Astrocyte (in vitro differentiated cells and primary cell): ENCODE measurements at places on chromosomes 11 and 22.

DNA sequence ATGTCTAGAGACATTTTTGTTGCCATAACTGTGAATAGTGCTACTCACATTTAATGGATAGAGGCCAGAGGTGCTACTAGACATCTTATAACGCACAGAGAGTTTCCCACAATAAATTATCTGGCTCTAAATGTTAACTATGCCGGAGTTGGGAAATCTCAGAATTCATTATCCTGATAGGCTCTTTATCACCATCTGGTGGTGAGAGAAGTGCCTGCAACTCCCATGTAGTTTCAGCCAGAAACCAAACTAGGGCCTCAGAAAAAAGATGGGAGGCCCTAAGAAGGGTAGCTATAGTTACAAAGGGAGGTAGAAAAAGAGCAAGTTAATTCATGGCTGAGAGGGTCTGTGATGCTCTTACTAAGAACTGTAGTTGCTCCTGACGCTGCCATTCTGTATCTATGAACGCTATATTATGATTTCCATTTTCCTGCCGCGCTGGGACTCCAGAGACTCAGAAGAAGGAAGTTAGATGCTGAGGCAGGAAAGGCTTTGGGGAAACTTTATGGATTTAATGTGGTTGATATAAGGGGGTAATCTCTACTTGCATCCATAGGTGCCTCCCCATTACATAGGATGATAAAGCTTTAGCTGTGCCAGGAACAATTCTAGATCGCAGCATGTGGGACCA is 22.9 kb upstream of the MRPL17 start:
- peak; percentile 20 for DNase-seq

DNA sequence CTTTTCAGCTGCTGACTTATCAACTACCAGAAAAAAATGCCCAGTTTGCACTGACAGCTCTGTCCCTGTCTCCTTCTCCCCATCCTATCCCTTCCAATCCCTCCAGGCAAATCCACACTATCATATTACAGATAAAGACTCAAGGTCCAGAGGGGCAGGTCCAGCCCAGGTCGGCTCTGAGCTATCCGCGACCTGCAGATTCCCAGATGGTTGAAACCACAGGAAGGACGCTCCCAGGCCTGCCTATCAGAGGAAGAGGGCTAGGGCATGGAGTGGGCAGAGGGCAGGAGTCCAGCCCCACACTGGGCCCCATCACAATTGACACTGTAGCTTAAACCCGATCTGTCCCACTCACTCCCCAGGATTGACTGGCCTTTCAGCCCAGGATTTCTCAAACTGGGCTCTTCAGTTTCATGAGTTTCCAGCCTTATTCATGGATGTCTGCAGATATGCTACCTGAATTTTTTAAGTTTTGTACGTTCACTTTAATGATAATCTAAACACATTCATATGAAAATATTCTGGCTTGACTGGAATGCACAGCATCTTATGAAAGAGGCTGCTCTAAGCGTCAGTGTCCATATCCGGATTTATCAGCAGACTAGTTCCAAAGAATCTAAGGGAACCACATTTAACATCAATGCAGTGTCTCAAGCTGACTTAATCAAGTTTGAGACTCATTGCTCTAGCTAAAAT is 16.4 kb upstream of the FCHSD2 start:
- peak; percentile 77 for DNase-seq

- DNase-seq = no peak
Measured at GRCh38 chr11:125572916-125573315, 3.6 kb downstream of the EI24 start.

GRCh38 chr22:46596819-46597218 is 23.4 kb upstream of the GRAMD4 start:
- DNase-seq = no peak

DNA sequence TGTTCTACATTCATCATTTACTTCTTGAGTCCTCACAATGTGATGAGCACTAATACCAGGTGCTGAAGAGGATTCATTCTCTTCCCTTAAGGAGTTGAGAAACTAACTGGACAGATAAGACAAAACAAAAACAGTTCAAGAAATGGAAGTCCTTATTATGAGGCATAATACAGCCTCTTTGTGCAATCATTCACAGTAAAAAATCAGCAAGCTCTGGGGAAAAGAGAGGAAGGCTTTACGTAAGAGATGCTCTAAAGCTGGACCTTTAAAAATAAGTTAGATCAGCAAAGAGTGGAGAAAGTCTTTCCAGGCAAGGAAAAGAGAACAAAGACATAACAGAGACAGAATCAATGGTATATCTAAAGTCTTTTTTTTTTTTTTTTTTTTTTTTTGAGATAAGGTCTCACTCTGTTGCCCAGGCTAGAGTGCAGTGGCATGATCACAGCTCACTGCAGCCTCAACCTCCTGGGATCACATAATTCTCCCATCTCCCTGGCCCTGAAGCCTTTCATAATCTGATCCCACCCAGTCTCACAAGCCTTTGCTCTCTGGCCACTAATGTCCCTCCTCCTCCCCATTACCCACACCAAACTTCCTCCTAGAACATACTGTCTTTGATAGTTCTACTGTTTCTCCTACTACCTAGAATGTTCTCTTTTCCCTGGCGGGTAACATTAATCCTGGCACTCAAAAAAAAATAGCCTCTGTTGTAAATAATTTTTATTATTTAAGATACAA is 40.9 kb downstream of the MRTFA start:
- no peak for DNase-seq

DNA sequence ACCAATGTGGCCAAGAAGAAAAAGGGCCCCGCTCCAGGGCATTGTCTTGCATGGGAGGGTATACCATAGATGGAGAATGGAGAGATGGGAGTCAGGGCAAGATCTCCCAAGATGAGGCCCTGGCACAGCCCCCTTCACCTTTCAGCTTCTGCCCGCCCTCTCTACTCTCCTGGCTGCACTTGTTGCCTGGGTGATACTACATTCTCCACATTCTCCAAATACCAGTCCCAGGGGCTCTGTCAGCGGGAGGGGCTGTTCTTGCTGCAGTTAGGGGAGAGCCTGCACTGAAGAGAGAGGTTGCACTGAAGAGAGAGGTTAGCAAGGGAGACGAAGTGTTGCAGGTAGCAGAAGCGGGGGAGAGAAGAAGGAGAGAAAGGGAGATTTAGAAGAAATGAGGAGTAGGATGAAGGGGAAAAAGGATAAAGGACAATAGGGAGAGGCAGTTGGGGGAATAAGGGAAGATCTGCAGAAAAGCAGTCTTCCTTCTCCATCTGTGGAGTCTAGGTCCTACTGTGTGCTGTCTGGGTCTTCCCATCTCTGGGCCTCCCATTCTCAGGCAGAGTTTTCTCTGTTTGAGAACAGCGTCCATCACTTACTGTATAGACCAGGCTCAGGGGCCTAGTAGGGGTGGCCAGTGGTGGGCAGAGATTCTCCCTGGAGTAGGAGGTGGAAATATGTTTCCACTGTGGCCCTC is 8.0 kb downstream of the PHLDB1 start:
- peak; percentile 40 for DNase-seq

DNA sequence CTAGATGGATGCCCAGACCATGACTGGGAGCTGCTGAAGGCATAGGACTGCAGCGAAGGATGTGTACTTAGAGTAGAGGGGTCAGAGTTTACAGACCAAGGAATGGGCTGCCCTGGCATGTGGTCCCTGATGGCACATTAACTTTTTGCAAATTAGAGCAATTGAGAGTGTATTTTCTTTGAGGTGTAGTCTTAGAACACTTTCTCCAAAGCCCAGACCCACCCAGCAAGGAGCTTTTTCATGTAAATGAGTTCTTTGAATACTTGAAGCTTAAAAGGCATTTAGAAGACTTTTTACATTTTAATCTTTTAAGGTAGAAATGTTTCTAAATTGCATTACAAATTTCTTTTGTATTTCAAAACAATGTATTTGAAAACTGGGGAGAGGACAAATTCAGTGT is 8.9 kb downstream of the OR4X1 start:
- no peak for DNase-seq

DNA sequence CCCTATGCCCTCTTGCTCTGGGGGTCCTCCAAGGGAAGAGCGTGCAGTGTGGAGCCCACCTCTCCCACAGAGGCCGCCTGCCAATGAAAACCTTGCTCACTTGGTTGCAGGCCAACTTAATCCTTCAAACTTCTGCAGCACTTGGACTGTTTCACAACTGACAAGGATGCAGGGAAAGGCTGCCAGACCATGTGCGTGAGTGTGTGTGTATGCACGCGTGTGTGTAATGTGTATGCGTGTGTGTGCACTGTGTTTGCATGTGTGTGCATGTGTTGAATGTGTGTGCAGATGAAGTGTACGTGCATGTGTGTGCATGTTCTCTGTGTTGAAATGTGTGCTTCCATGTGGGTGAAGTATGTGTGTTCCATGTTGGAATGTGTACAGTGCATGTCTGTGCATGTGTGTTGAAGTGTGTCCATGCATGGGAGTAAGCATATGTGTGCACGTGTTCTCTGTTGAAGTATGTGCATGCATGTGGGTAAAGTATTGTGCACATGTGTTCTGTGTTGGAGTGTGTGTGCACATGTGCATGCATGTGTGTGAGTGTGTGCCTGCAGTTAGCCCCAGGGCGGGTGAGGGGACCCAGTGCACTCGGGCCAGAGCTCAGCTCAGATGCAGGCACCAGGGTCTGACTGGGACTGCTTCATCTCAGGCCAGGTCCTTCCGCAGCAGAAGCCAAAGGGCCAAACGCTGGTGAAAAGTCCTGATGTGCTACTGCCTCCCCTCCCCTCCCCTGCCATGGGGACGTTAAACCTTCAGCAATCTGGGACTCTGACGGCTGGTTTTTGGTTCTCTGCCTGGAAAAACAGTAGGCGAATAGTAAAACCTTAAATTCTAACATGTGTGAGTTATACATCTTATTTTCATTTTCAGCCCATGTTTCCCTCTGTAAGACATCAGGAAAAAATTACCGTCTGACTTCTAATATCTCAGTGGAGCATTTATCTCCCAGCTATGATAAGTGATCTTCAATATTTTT is 72.0 kb downstream of the FLI1 start:
- no peak for DNase-seq

DNA sequence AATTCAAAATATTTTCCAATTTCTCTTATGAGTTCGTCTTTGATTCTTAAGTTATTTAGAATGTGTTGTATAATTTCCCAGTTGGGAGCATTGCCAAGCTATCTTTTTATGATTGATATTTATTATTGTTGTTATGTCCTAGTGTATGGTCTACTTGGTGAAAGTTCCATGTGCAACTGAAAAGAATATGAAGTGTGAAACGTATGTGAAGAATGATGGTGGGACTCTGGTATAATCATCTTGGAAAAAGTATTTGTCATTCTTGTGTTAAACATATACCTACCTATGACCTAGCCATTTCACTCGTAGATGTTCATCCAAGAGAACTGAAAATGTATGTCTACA is 12.0 kb upstream of the GNB1L start:
- no peak for DNase-seq

- no peak for DNase-seq
Measured at GRCh38 chr22:19058713-19059451, 63.3 kb downstream of the DGCR2 start.

GRCh38 chr11:47916361-47916841 is 64.0 kb upstream of the PTPRJ start:
- DNase-seq = peak; percentile 66

DNA sequence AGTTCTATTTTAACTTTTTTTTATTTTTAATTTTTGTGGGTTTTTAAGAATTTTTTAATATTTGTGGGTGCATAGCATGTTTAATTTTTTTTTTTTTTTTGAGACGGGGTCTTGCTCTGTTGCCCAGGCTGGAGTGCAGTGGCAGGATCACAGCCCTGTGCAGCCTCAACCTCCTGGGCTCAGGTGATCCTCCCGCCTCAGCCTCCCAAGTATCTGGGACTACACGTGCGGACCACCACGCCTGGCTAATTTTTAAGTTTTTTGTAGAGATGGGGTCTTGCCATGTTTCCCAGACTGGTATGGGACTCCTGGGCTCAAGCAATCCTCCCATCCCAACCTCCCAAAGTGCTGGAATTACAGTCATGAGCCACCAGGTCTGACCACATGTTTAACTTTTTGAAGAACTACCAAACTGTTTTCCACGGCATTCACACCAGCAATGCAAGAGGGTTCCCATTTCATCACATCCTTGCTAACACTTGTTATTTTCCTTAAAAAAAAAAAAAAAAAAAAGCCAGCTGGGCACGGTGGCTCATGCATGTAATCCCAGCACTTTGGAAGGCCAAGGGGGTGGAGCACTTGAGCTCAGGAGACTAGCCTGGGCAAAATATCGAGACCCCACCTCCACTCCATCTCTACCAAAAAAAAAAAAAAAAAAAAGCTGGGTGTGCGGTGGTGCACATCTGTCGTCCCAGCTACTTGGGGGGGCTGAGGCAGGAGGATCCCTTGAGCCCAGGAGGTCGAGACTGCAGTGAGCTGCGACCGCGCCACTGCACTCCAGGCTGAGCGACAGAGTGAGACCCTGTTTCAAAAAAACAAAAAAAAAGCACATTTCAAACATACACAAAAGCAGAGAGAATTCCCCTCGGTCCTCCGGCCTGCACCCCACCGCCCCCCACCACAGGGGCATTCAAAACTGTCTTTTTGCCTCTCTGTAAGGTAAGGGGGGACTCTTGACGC is 16.7 kb upstream of the TXNRD2 start:
- peak; percentile 21 for DNase-seq

- DNase-seq = peak; percentile 14
Measured at GRCh38 chr11:94638902-94639373, 71.8 kb downstream of the PIWIL4 start.

DNA sequence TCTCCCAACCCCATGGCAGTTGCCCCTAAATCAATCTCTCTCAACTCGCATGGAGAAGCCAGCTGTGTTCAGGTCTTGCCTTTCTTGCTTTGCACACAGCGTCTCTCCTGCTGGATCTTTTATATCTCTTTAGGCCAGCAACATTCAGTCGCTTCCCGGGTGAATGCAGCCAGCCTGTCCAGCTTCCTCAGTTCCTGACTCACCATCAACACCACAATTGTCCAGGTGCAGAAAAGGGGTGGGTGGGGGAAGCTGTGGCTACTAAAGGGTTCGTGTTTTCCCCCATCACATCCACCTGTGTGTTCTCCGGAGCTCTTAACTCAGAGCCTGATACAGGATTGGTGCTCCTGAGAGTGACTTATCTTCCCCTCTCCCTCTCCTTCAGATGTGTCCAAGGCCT is 116.5 kb downstream of the HIPK3 start:
- peak; percentile 10 for DNase-seq

- DNase-seq = no peak
Measured at GRCh38 chr11:19110295-19110694, 6.7 kb upstream of the ZDHHC13 start.

DNA sequence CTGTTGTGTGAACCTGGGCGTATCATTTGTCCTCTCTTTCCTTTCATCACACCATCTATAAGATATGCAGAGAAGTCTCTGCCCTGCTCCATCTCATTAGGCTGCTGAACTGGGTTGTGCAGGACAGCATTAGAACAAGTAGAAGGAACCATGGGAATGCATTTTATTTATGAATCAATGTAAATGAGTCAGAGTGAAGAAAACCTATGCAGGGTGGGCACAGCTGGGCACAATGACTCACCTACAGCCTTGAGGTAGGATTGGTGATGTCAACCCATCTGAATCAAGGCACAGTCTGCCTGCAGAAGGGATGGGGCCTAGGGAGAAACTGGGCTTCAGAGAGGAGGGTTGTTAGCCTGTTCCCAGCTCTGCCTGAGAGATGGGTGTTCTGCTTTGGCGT is 123.4 kb downstream of the CSNK2A3 start:
- no peak for DNase-seq

- no peak for DNase-seq
Measured at GRCh38 chr11:33965032-33965431, 73.2 kb upstream of the LMO2 start.

- peak; percentile 77 for DNase-seq
Measured at GRCh38 chr11:106271086-106271485, 193.6 kb downstream of the AASDHPPT start.

GRCh38 chr11:114683007-114683406 is 4.7 kb downstream of the NXPE2 start:
- no peak for DNase-seq
